ENCODE measurements at places on chromosomes 12 and 14.

- DNase-seq = no peak
Observed at GRCh38 chr14:56659964-56660551, 80.5 kb downstream of the TMEM260 start.

GRCh38 chr12:114319422-114319821, 86.5 kb downstream of the TBX5 start:
- no peak for DNase-seq

- no peak for DNase-seq
Observed at GRCh38 chr14:31881531-31882310, 195.4 kb upstream of the ARHGAP5 start.

DNA sequence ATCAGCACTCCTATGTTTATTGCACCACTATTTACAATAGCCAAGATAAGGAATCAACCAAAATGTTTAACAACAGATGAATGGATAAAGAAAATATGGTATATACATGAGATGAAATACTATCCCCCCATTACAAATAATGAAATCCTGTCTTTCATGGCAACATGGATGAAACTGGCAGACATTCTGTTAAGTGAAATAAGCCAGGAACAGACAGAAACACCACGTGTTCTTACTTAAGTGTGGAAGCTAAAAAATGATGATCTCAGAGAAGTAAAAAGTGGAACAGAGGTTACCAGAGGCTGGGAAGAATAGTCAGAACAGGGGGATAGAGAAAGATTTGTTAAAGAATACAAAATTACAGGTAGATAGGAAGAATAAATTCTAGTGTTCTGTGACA, 113.7 kb upstream of the MDM1 start:
- DNase-seq = no peak

DNA sequence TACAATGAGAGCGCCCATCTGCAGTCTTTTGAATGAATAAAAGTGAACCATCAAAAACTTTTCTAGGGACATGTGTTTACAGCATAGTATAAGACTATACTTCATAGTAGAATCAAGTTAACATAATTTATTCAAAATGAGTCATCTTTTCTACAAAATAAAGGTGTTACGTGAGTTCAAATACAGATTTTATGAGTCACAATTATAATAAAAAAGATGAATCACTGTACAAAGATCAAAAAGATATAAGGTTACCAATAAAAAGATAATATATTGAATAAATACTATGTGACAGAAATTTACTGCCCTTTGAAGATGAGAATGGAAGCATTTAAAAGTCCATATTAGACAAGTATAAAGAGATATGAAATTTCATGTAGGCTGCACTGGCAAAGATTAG, 2.8 kb downstream of the MBIP start:
- DNase-seq = no peak

- no peak for DNase-seq
Observed at GRCh38 chr12:112482733-112483132, 64.0 kb downstream of the PTPN11 start.

- no peak for DNase-seq
Observed at GRCh38 chr12:31715283-31715825, 13.5 kb downstream of the AMN1 start.

- DNase-seq = no peak
Observed at GRCh38 chr14:39175445-39176262, 600 bp downstream of the PNN start.

- DNase-seq = no peak
Observed at GRCh38 chr12:12979126-12979525, 20.9 kb downstream of the HEBP1 start.

GRCh38 chr12:23083267-23083666, 458.3 kb downstream of the ETNK1 start:
- no peak for DNase-seq

GRCh38 chr14:89493877-89494634, 77.0 kb upstream of the FOXN3 start:
- no peak for DNase-seq

- DNase-seq = no peak
Observed at GRCh38 chr14:90613453-90613852, 202.8 kb downstream of the TTC7B start.

- no peak for DNase-seq
Observed at GRCh38 chr12:63915105-63915800, 70.8 kb downstream of the SRGAP1 start.

GRCh38 chr12:114974826-114975639, 291.1 kb upstream of the TBX3 start:
- DNase-seq = no peak

DNA sequence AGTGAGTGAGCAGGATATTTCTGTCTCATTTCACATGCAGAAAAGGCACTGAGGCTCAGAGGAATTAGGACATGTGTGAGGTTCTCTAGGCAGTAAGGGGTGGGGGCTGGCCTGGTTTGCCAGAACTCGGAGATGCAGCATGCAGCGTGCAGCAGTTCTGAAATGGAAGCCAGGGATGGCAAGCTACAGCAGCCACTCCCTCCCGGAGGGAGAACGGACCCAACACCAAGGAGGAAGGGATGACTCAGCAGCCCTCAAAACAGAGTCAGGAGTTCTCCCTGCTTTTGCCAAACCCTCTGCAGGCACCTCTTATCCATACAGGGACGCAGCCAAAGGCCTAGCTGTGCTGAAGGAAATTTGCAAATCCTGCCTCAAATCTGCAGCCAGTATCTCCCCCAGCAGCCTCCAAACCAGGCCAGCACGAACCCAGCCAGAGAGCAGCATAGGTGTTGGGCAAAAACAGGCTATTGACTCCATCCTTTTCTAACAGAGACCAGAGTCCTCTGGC, 10.3 kb upstream of the SERPINA3 start:
- DNase-seq = no peak

DNA sequence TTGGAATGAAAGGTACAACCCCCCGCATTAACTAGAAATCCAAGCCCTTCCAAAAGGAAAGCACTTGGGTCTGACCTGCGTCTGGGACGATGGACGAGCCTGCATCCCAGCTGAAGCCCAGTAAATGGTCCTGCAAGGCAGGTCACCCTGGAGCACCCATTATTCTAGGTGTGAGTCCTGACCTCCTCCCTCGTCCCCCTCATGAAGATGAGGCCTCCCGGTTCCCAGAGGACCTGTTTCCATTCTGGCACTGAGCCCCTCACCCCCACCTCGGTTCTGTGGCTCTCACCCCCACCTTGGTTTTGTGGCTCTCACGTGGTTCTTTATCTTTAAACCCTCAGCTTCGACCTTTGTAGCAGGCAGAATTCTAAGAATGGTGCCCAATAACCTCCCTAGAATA, 7.3 kb downstream of the IFI27 start:
- no peak for DNase-seq

DNA sequence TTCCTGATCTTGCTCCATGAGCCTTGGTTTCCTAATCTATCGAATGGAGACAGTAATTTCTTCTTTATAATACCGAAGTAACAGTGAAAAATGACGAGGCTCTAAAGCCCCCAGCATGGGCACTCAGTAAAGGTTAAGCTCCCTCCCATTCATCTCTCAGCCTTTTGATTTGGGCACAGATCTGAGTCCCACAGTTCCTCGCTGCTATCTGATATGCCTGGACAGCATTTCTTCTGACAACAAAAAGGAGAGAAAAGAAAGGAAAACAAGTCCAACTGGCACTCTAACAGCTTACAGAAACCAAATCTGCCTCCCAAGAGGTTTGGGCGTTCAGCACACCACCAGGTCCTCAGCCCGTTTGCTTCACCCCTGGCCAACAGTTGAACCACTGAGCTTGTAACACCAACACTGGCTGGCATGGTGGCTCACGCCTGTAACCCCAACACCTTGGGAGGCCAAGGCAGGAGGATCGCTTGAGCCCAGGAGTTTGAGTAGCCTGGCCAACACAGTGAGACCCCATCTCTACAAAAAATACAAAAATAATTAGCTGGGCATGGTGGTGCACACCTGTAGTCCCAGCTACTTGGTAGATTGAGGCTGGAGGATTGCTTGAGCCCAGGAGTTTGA, 19.5 kb downstream of the CCDC88C start:
- no peak for DNase-seq

DNA sequence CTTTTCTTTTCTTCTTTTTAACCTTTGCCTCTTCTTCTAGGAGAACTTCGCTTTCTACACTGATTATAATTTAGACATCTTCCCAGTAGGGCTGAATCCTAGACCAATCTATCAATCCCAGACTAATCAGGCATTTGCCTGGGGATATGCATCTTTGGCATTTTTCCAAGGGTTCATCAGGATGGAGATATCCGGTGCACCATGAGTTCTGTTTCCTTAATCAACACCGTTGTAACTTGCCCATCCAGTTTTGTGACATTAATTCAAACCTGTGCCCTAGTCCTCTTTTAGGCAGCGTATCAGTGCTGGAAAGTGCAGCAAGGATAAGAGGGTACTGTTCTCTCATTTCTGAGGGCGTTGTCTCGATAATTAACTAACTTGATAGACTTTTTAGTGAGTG, 617 bp upstream of the MGP start:
- no peak for DNase-seq

DNA sequence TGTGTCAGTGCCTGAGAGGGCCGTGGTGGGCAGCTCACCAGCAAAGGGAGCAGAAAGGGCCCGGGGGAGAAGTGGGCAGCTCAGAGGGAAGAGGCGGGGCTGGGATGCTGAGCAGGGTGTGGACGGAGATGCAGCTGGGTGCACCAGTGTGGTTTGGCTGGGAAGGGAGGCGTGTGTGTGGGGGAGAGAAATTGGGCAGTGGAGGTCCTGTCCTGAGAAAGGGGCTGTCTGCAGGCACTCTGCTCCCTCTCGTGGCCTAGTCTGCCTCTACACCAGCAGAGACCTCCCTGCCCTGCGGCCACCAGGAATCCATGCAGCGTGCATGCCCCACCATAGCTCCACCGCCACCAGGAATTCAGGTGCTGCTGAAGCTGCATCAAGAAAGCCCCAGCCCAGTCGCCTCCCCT, 6.4 kb downstream of the TMEM121 start:
- no peak for DNase-seq

DNA sequence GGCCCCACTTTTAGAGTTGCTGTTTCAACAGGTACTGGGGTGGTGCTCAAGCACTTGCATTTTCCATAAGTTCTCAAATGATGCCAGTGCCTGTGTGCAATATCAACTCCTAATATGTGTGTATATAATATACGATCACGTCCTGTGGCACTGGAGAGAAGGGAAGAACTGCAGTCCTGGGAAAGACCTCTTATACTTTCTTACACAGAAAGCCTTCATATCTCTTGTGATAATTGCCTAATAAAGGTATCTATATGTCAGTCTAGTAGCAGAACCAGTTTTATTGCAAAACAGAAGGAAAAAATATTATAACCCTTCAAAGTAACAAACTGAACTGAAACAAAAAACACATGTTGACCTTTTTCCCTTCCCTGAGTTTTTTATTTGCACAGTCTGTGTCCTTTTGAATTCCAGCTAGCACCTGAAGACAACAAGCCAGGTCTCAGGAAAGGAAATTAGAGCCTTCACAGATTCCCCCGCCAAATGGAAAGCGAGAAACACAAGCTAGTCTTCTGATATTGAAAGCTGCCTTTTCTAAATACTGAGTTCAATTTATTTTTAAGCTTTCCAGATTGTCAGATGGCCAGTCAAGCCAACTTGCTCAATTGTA, 44.4 kb downstream of the IGF1 start:
- no peak for DNase-seq

GRCh38 chr14:73025544-73025943, 1.4 kb downstream of the ZFYVE1 start:
- no peak for DNase-seq

DNA sequence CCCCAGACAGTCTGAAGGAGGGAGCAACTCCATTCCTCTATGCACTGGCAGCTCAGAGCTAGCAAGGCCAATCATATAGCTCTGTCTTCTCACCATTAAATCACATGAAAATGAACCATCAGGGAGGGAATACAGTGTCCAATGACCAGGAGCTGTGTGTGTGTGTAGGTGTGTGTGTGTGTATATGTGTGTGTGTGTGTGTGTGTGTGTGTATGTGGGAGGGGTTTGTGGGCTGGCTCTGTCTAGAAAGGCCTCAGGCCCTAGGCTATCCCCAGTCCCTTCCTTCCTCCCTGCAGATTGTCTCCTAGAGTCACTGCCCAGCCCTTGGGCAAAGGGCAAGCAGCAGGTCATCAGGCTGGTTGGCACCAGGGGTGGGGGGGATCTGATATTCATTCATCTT, 5.7 kb upstream of the SUSD6 start:
- DNase-seq = no peak

DNA sequence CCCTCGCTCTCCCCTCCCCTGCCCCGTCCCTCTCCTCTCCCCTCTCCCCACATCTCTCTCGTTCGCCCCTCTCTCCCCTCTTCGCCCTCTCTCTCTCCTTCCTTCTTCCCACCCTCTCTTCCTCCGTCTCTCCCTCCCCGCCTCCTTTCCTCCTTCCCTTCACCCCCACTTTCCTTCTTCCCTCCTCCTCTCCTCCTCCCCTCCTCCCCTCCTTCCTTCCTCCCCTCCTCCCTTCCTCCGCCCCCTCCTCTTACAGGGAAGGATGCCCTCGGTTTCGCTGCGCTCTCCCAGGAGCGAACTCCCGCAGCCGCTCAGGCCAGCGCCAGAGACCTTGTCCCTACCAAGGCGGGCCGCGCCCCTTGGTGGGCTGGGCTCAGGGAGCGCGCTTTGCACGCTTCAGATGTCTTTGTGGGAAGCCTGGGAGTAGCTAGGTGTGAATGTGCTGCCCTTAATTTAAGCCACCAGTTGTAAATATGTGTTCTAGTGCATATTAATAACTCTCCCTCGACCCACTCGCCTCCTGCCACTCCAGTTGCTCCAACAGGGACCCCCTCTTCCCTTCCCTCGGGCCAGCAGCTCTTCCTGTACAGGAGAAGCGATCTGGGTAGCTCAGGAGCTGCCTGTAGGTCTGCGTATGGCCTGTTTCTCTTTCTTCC, 13.3 kb upstream of the MAP3K9 start:
- no peak for DNase-seq

- no peak for DNase-seq
Observed at GRCh38 chr14:104582662-104583061, 3.1 kb downstream of the C14orf180 start.

DNA sequence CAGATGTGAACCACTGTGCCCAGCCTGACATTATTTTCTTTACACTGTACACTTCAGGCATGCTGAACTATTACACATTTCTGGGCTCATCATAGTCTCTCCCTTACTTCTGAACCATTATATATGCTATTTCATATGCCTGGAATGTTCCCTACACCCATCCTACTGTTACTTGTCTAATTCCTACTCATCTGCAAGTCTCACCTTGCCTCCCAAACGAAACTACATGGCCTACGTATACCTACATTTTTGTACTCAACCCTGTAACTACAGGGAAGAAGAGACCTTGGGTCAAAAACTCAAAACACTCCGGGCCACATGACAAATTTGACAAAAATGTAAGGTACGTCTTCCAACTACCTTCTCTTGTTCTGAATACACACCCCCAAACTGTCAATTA, 9.5 kb upstream of the EEA1 start:
- no peak for DNase-seq

GRCh38 chr12:87793131-87793530, 236.1 kb downstream of the C12orf50 start:
- DNase-seq = no peak

GRCh38 chr12:22409377-22410164, 75.1 kb upstream of the ST8SIA1 start:
- DNase-seq = no peak

GRCh38 chr12:12123036-12123604, 52.4 kb downstream of the BCL2L14 start:
- no peak for DNase-seq

- peak; percentile 37 for DNase-seq
Observed at GRCh38 chr12:49662998-49663843, 39.9 kb downstream of the PRPF40B start.

All from stimulated activated CD4-positive, alpha-beta T cell treated with anti-CD3 and anti-CD28 coated beads, Interleukin-1b, Interleukin-23, amount 100 ng/mL, for 4 hours (primary cell).